Ovary (tissue), 10 donors: ENCODE measurements at places on chromosomes 2 and 18. TPM values are rescaled to one million over a fixed set of nuclear protein-coding genes. Genes with fewer than 3 reads are reported as not detected.

DNA sequence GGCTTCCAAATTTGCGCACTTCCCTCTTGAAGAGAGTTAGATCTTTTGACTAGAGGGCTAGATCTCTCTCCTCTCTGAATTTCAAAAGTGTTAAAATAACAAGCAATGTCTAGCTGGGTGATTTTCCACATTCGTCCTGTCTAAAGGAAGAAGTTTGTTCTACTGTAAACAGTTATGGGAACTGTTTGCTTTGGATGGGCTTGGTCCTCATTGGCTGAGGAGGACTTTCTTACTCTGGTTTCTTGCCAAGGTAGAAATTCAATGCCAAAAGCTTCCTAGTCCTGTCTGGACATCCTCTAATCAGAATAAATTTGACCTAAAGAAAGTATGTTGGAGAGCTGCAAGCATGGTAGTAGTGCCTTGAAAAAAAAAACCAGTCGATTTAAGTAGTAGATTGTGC lies 47.4 kb upstream of the RAPH1 start:
- no peaks in the 10 kb centered on the region for H3K27me3 ChIP-seq
- H3K4me1 ChIP-seq, result peaks cover 1% of the 10 kb centered on the region
- H3K36me3 ChIP-seq, result no peaks in the 10 kb centered on the region
- no peak overlapping the region for H3K27ac ChIP-seq
- no peak overlapping the region for H3K4me3 ChIP-seq

Gene RAB17
- total RNA-seq, result 4.6 TPM

DNA sequence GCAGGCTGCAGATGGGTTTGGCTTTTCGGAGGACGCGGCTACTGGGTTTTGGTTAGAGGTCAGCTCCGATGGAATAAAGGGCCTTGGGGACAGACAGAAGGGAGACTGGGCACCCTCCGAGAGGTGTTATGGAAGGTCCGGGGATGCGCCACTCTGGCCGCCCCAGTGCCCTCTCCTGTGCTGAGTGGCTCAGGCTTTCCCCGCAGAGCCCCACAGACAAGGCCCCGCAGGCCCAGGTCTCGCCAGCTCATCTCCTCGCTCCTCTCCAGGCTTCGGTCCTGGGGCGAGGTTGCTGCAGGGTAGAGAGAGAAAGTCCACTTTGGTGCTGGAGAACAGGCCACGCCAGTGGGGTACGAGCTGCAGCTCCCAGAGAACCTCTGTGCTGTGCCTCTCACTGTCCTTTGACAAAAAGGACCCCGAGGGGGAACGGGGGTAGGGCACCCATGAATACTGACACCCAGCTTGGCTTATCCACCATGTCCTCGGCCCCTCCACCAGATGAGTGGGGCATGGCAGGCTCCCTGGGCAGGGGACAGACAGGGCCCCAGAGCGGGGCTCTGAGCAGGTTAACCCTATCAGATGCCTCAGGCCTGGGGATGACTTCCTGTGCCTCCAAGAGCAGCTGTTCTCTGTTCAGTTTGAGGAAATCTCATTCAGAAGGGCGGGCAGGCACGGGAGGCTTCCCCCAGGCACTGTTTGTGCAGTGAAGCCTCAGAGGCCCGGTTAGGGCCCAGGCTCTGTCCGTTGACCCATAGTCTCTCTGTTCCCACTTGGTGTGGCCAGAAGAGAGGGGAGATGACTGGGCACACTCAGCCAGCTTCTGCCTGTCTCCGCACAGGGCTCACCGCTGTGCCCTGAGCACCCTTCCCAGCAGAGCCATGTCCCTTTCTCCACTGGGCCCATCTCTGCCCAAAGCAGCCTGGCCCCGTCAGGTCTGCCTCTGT lies 15.7 kb upstream of the CNNM3 start:
- H3K36me3 ChIP-seq, result no peaks in the 10 kb centered on the region
- no peak overlapping the region for H3K4me3 ChIP-seq
- H3K27ac ChIP-seq, result no peak overlapping the region
- H3K27me3 ChIP-seq, result no peaks in the 10 kb centered on the region
- no peaks in the 10 kb centered on the region for H3K4me1 ChIP-seq
- peak; percentile 31 for DNase-seq

Gene ZNF385B
- total RNA-seq, result 7.5 TPM

DNA sequence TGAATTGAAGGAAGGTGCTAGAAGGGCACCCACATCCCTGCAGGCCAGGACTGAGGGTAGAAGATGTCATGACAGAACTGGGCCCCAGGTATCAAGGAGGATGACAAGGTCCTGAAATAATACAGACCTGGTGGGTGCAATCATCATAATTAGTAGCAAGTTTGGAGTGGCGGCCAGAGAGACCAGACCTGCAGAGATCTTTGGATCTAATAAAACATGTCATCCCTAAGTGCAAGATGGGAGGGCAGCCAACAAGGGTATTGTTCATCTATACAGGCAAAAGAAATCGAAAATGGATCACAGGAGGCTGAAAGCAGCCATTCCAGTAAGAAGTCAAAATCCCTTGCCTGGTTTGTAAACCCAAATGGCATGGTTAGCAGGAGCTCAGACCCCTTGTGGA lies 111.3 kb upstream of the BOD1L2 start:
- H3K4me1 ChIP-seq, result no peaks in the 10 kb centered on the region
- H3K4me3 ChIP-seq, result no peak overlapping the region
- DNase-seq, result no peak
